ENCODE measurements at places on chromosomes 12 and 14.

DNA sequence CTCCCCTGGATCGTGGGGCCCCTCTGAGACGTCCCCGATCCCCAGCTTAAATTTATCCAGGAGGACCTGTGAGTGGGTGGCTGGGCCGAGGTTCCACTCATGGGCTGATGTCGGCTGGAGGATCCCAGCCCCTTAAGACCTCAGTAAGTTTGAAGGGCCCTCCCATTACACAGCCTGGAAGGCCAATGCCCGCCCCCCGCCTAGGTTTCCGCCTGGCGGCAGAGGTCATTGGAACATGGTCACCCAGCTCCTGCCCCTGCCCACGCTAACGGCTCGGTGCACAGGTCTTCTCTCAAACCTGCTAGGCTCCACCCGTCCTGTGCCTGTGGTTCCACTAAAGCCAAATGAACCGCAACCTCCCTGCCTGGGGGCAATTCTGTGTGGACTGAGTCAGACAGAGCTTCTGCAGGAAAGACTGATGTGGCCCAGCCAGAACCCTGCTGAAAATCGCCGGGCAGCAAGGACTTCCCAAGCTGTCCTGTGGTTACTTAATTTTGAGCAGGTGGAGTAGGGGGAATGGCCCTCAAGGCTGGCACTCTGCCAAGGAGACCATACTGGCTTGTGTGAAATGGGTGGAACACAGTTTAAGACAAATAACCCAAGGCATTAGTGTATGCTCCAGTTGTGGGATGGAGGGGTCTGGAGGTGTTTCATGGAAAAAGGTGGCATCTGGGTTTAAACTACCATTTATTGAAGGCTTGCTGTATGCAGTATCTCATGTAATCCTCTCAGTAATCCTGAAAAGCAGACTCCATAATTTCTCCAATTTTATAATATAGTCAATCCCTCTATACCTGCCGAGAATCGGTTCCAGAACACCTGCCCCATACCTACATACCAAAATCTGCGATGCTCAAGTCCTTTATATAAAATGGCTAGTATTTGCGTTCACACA lies 903 bp upstream of the NT5DC3 start:
- peak; percentile 22 for DNase-seq

DNA sequence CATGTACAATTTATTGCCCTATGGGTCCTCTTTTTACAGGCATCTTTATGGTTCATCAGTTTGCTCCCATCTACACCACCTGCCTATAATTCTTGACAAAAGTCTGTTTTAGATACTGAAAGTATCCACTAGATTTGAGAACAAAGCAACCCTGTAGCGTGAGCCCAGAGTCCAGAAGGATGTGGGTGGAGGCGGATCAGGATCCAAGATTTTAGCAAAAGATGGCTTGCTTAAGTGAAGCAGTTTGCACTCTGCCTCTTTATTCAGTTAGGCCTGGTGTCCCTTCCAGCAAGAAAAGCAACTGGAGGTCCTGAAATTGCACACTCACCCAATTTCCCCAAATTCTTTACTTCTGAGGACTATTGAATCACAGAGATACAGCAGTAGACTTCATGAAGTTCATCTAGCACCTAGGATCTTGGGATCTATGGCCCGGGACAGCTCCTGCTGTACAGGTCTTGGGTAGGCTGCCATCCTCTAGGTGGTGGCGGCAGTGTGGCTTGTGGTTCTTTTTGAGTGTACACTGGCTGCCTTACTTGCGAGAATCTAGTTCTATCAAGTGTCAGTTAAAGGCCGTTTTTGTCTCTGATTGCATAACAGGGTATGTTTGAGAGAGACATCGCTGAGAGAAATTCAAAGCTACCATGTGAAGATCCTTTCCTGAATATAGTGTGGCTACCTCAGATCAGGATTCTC lies 873.2 kb downstream of the NRXN3 start:
- DNase-seq: no peak

DNA sequence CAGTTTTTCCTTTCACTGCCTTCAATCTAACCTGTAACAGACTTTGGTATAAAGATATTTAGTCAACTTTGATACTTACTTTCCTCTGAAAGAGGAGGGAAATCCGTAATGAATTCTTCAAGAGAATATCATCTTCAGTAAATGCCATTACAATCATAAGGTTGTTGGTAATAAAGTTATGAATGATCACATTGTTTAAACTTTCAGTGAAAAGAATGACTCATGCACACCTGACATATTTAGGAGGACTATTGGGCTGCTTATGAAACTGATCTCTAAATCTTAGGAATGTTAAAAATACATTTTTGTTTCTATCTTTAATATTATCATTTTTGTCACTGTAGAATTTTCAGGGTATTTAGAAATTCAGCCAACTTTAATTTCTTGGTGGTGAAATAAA lies 474.7 kb downstream of the SLC16A7 start:
- no peak for DNase-seq

- no peak for DNase-seq
Measured at GRCh38 chr14:103724116-103724515, 8.5 kb downstream of the ZFYVE21 start.

DNA sequence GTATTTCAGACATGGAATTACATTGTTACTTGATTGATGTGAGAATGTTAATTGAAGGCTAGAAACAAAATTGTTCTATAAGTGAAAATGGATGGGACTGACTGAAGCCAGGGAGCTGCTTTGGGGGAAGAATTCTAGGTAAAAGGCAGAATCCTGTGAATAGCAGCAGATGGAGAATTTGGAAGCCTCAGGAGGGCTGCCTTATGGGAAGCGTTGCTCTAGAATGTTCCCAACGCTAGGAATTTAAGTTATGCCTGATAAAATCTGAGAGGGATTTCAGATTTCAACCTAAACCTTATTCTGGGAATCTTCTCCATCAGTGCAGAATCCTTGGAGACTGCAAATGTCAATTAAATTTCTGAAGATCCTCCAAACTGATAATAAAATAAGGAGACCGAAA lies 858.2 kb upstream of the FLRT2 start:
- no peak for DNase-seq

GRCh38 chr12:14618983-14619382 lies 51.3 kb upstream of the PLBD1 start:
- DNase-seq: no peak

DNA sequence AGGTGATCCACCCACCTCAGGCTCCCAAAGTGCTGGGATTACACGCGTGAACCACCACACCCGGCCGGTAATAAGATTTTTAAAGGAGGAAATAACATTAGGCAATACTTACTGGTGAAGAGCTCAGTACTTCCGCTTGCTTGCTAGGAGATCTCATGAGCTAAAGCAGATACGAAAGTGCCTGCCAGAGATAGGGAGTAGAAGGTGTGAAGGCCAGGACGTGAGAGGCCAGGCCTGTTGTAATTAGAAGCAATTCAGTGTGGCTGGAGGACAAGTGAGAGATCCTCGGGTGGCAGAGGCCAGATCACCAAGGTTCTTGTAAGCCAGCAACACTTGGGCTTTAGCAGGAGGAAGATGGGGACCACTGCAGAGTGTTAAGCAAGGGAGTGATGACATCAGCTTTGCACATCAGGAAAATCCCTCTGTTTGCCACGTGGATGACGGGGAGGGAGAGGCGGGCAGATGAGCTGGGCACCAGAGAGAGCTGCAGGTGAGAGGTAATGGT lies 7.6 kb downstream of the TECPR2 start:
- DNase-seq: no peak

DNA sequence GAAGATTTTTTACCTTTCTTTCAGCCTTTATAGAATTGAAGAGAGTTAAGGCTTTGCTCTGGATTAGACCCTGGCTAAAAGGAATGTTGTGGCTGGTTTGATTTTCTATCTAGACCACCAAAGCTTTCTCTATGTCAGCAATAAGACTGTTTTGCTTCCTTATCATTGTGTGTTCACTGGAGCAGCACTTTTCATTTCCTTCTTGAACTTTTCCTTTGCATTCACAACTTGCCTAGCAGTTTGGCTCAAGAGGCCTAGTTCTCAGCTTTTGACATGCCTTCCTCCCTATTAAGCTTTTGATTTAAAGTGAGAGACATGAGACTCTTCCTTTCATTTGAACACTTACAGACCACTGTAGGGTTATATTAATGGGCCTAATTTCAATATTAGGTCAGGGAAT lies 64.1 kb upstream of the USP15 start:
- no peak for DNase-seq

DNA sequence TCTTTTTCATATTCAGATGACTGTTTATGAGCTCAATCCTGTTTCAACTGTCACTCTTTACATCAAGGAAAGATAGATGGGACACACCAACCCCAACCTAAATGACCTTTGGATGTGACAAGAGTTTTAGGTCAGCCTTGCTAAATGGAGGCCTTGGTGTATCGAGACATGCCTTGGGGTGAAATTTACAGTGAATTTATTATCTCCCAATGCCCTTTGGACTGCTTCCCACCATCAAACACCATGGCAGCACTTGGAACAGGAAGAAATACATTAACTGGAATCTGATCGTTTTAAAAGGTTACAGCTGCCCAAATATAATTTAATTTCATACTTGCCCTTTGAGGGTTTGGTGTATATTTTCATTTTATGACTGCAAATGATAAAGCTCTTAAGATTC lies 327.6 kb downstream of the SOX5 start:
- DNase-seq: no peak

DNA sequence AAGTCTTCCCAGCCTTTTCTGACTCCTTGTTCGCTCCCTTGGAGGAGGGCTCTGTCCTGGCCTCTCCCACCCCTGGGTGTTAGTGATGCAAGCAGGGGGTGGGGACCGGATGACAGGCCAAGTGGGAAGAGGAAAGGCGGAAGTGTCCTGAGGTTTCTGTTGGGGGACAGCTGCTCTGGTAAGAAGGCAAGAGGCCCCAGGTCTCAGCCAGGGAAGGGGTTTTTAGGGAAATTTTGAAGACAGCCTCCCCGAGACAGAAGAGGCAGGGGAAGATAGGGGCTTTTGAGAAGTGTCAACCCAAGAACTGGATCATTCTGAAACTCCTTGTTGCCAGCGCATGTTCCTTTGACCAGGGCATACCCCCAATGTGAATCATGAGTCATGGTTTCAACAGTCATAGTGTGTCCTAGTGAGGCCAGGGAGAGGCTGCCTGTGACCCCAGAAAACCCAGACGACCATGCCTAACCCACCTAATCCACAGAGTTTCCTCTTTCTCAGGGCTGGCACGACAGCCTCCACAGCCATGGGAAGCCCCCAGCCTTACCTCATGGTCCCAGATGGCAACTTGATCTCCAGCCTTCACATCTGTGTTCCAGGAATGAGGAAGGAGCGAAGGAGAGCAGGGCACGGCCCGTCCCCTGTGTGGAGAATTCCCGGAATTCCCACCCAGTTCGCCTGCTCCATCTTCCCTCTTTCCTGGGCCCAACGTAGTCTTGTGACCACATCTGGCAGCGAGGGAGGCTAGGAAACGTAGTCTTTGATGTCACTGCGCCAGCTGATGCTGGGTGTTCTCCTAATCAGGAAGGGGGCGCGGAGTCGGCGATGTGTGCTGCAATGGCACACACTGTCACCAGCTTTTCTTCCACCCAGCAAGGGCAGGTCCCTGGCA lies 4.9 kb upstream of the GPR132 start:
- DNase-seq: peak; percentile 62

DNA sequence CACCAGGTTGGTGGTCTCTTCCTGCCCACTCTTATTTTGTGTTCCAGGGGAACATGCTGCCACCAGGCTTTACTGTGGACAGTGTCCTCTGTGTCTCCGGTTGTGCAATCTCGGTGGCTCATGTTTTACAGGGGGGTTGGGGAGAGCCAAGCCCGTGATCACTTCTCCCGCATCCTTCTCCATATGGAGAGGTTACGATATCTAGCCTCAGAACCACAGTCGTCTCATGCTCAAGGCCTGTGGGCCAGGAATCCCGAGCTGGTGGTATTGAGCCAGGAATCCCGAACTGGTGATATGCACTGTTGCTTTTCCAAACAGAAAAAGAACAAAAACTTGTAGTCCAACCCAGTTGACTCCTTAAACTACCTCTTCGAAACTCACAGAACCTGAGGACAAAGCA lies 37.0 kb upstream of the INF2 start:
- DNase-seq: no peak

- DNase-seq: no peak
Measured at GRCh38 chr12:101116911-101117310, 93.1 kb downstream of the SLC5A8 start.

- DNase-seq: no peak
Measured at GRCh38 chr14:64614805-64615391, 65.1 kb downstream of the PPP1R36 start.

GRCh38 chr12:87981495-87981894 lies 47.7 kb downstream of the C12orf50 start:
- DNase-seq: no peak

- DNase-seq: no peak
Measured at GRCh38 chr12:63394349-63394748, 243.3 kb upstream of the AVPR1A start.

- DNase-seq: no peak
Measured at GRCh38 chr14:52235434-52235833, 32.1 kb upstream of the PTGDR start.

GRCh38 chr12:14362352-14362751 lies 3.1 kb upstream of the ATF7IP start:
- DNase-seq: no peak

DNA sequence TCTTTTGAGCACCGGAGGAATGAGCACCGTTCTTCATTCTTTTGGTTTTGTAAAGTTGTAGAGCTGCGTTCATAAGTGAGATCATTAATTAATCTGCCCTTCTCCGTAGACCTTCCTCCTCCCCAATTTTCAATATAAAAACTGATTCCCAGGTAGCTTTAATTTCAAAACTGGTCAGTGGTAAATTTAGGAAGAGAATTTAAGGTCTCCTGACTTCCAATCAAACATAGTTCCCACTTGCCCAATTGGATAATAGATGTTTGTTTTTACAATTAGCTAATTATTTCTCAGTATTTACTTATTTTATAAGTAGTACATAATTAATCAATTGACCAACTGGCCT lies 27.2 kb upstream of the YBX3 start:
- DNase-seq: no peak

DNA sequence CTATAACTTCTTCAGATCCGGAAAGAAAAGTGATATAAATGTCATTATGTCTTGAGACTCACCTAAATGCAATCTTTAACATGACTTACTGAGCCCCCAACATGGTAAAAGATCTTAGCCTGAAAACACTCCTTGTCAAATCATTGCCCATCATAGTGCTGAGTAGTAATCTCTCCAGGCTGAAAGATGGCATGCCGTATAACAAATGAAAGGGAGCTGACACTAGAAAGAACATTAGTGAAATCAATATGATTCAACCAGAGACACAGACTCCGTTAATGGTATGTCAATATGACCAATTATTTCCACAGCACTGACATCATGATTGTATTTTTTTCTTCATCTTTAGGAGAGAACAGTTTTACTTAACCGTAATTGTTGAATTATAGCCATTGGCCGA lies 54.4 kb downstream of the BICD1 start:
- DNase-seq: no peak

DNA sequence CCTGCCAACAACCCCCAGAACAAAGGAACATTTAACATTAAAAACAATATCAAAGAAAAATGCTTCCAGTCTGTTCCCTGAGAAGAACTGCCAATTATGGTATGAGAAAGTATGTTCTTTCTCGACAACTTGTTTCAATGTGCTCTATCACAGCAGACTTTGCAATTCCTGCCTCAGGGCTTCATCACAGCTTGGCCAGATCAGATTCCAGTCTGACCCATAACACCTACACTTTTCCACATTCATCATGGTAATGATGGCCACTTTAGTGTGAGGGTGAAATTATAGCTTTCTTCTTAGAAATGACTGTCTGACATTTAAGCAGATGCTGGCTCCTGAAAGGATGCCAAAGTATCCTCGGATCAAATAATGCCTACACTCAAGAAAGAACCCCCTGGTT lies 17.0 kb downstream of the NEK9 start:
- no peak for DNase-seq
